ENCODE measurements at places on chromosomes 16 and 17.

GRCh38 chr16:4488499-4488967, 12.3 kb downstream of the HMOX2 start:
- no peak for DNase-seq

DNA sequence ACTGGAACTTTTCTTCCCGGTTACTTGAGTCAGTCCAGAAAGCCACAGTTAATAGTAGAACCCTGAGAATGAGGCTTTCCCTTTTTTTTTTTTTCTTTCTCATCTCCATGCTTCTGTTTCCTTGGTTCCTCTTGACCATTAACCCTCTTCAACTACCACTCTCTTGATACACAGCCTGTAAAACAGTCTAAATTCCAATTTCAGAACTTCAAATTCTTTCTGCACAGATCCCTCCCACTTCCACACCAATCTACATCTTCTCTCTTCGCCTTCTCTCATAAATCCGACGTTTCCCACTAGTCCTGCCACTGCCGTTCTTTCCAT, 588 bp downstream of the METTL16 start:
- DNase-seq = no peak

GRCh38 chr17:15083225-15083624, 181.9 kb downstream of the PMP22 start:
- no peak for DNase-seq

GRCh38 chr17:60390186-60390585, 1.7 kb downstream of the USP32 start:
- DNase-seq = no peak

DNA sequence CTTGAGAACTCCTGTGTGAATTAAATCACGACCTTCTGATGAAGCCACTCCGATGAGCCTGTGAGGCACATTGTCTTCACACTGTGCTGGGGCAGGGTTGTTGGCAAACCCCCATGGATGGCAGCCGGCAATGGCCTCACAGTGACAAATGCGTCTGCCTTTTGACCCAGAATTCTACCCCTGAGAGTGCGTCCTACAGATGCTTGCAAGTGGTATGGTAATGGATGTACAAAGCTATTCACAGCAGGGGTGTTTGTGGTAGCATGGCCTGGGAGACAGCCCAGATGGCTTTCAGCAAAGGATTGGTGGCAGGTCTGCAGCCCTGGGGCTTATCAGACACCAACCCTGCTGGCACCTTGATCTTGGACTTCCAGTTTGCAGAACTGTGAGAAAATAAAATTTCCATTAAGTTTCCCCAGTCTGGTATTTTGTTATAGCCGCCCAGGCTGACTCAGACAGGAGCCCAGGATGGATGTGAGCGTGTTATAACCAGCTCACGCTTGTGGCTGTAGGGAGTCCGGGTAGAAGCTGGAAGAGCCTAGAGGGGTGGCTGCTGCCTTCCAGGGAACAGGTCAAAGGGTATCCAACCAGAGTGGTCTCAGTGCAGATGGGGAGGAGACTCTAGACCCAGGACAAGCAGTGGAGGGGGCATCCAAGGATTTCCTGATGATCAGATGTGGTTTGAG, 10.1 kb downstream of the AFMID start:
- DNase-seq = no peak

DNA sequence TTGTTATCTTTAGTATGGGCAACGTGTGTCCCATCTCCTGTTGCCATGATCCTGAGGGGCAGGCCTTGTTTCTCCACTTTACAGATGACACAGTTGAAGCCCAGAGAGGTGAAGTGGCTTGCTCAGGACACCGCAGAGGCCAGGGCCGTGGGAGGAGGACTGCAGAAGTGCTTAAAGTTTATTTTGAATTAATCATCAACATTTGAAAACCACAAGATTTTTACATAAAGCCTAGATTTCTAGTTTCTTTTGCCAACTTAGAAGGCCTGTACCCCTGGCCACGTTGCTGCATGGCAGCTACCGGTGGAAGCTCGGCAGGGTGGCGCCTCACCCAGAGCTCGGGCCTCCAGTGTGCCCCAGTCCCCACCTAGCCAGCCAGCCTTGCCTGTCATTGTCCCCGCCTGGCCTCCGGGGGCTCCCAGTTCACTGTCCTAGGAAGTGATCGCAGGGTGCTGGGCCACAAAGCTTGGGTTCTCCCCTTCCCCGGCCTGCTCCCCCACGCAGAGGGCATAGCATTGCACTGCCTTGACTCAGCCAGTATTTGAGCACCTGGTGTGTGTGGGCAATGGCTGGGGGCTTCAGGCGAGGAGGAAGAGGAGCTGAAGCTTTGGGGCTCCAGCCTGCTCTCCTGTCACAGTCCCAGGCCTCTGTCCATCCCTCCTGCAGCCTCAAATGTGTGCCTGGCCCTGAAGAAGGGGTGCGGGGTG, 14.8 kb upstream of the ADCY7 start:
- no peak for DNase-seq

DNA sequence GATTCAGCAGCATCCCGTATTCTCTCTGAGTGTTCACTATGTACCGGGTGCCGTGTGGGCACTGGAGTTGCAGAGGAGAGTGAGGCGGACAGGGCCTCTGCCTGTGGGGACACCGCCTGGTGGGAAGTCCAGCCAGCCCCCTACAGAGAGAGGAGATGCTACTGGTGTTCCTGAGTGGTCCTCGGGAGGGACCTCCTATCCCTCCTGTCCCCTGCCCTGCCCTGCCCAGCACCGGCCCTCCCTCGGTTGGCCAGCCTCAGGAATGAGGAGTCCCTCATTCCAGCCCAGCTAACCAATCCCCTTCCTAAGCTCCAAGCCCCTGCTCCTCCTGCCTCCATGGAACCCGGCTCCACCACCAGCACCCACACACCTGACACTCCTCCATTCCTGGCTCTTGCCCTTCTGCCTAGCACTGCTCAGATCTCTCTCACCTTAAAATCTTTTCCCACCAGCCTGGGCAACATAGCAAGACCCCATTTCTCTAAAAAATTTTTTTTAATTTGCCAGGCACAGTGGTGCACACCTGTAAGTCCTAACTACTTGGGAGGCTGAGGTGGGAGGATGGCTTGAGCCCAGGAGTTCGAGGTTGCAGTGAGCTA, 2.0 kb downstream of the ASGR2 start:
- no peak for DNase-seq

DNA sequence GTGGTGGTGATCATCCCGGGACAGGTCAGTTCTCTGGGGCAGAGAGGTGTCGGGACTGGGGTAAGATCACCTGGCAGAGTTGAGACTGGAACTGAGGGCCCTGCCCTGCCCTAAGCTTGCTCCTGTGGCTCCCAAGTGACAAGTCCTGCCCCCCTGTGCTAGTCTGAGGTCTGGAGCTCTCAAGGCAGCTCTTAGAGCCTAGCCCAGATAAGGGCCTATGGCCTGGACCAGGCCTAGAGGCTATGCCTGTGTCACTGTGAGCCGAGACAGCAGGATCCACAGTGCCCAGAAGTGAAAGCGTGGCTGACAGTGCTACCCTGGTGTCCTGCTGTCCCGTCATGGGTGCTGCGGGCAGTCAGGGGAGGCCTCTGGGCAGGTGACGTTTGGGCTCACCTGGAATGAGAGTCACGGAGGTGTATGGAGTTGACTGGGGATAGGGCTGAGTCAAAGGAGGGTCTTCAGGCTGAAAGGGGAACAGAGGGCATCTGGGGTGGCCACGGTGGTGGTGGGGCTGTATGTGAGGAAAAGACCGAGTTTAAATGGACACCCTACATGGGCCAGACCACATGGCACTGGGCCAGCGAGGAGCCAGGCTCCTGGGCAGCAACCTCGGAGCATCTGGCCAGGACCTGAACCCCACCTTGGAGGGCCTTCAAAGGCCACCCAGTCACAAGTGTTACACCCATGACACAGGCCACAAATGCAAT, 5.5 kb downstream of the NATD1 start:
- no peak for DNase-seq

- no peak for DNase-seq
Measured at GRCh38 chr17:55484575-55484974, 26.7 kb downstream of the SMIM36 start.

DNA sequence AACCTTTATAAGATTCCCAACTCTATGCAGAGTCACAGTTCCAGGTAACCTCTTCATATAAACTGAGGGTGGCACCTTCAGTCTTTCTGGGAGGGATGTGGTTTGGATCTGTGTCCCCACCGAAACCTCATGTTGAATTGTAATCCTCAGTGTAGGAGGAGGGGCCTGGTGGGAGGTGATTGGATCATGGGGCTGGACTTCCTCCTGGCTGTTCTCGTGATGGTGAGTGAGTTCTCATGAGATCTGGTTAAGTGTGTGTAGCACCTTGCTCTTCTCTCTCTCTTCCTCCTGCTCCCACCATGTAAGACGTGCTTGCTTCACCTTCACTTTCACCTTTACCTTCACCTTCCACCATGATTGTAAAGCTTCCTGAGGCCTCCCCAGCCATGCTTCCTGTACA, 30.5 kb downstream of the HS3ST2 start:
- no peak for DNase-seq

GRCh38 chr17:60138769-60139437, 10.9 kb upstream of the CA4 start:
- no peak for DNase-seq

DNA sequence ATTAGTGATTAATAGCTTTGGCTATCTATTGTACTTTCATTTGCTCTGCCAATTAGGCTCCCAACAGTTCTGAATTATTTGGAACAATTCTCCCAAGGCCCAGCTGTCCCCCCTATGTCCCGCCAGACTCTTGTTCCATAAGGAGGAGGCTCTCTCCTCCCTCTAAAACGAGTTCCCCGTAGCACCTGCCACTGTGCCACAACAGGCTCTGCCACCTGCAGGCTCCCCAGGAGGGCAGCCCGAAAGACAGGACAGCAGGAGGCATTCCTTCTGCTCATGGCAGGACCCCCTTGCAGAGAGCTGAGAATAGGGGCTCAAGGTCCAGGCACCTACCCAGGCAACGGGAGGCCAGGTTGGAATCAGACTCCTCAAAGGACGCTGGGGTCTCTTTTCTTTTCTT, 9.0 kb downstream of the PITPNM3 start:
- no peak for DNase-seq

DNA sequence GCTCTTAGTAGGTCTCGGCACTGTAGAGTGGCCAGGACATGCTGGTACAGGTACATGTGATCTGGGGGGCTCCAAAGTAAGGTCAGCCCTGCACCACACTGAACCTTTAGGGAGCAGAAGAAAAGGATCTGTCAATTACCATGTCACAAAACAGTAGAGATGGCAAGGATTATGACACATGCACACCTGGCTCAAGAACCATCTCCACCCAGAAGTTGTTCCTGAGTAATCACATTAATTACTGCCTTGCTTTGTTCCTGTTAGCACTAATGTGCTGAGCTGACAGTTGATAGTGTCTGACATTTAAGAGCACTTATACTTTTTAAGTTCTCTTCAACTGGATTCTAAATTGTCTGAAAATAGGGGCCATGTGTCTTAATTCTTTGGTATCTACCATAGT, 9.5 kb downstream of the BLTP2 start:
- no peak for DNase-seq

DNA sequence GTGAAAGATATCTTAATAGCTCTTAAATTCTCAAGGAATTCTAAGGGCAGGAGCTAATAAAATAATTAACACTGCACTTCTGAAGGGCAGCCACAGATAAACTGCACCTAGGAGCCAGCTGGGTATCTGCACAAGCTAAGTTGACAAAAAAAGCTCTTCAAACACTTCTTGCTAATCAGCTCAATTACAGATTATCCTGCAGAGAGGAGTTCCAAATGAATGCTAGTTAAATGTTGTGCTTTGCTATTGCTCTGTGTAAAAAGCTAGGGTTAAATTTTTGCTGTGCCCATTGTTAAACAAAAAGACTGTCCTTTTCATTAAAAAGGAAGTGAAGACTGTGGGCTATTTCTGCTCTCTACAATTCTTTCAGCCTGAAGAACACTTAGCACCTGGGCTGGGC, 158.5 kb upstream of the SHISA6 start:
- DNase-seq = no peak

DNA sequence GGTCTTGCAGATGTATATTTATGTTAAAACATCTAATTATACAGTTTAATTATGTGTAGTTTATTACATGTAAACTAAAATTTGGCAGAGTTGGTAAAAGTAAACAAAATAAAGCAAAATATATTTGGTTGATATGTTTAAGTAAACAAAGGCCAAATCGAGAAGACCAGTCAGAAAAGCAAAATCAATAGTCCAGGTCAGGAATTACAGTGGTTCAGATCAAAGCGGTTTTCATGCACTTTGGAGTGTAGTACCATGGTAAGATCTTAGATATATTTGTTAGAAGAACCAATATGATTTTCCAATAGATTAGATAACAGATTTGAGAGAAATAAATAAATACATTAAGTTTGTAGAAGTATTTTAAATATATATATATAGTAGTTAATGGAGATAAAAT, 1421.6 kb upstream of the CDH8 start:
- DNase-seq = no peak

All from activated CD4-positive, alpha-beta memory T cell treated with anti-CD3 and anti-CD28 coated beads for 36 hours (primary cell).